ENCODE measurements at places on chromosomes 16 and 17.

DNA sequence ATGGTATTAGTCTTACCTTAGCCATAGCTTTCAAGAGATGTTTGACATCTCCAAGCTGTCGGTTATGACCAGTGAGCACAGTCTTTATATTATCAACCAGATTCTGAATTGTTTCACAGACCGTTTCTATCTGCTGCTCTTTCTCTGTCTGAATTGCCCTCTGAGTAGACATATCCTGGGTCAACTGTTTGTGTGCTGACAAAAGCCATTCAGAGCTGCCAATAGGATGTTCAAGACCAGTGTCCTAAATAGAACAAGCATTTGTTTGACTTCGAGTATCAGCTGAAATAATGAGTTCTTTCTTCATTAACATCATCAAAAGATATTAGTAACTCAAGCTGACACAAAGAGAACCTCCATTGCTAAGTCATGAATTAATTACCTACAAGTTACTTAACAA is 14.9 kb upstream of the ARL6IP1 start:
- DNase-seq: no peak

GRCh38 chr17:21214777-21215541 is 998 bp upstream of the TMEM11 start:
- DNase-seq: no peak

DNA sequence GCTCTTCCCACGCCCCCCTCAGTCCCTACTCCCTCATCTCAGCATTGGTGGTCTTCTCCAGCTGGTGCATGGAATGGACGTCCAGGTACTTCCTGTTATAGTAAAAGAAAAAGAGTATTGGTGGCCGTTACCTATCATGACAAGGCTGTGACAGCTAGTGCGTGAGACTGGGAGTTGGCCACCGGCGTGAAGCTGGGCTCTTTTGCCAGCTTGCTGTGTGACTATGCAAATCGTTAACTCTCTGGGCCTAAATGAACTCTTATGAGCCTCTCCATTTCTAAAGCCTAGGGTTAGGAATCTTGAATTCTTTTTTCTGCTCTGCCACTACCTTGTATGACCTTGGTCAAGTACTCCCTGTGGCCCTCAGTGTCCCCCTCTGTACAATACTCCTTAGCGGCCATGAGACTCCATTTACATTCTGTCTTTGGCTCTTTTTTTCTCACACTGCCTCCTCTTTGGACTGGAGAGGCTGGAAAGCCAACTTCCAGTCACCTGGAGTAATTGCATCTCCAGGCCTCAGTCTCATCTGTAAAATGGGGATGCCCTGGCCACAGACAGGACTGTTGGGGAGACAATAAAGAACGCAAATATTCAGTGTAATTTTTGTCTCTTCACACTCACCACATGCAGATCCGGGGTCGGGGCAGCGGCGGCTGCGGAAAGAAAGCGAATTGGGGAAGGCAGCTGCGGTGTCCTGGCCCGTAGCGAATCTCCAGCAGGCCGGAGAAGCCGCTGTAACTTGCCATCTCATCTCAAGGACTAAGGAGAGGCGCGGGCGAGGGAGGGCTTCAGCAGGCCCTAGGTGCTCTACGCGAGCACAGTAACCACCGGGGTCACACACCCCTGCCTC is 1.1 kb downstream of the CFAP119 start:
- DNase-seq: no peak

DNA sequence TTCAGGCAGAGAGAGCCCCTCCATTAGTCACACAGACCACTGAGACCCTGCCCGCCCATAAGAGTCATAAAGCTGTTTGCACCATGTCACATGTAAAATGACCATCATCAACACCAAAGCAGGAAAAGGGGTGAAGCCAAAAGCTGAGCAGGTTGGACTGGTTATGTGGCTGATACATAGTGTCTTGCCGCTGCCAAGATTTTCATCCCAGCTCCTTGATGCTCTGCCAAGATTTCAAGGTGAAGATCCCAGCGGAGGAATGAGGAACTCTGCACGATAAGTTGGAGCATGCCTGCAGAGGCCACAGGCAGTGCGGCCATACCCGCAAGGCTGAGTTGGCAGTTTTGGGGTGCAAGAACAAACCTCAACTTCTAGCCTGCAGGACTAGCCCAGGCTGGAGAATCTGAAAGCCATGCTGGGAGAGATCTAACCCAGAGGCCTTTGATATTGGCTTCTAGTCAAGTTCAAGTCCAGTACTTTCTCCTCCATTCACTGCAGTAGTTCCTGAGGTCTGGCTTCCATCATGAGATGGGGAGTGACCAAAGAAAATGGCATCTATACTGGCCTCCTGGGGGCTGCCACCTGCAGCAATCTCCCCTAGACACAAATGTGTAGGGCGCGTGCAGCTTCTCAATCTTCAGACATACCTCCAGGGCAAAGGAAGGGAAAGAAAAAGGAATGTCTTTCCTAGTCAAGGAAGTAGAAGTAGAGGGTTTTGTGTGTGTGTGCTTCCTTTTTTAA is 79.7 kb upstream of the NOL11 start:
- DNase-seq: no peak

DNA sequence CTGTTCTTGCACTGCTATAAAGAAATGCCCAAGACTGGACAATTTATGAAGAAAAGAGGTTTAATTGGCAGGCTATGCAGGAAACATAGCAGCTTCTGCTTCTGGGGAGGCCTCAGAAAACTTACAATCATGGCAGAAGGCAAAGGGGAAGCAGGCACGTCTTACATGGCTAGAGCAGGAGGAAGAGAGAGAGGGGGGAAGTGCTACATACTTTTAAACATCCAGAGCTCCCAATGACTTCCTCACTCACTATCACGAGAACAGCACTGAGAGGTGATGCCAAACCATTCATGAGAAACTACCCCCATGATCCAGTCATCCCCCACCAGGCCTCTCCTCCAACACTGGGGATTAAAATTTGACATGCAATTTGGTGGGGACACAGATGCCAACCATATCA is 13.3 kb downstream of the WFIKKN2 start:
- DNase-seq: no peak

DNA sequence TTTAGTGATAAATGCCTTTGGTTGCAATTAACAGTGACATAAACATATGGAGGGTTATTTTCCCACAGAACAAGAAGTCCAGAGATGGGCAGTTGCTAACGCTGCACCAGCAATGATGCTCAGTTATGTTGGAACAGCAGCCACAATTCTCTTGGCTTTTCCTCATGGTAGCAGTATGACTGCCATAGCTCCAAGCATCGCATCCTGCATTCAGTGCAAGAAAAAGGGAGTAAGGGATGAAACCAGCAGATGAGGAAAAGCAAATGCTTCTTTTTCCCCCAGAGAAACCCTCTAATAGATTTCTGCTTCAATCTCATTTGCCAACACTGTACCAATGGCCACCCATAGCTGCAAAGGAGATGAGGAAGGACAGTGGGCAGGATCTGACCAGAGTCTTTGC is 13.0 kb upstream of the ZCCHC14 start:
- DNase-seq: no peak

DNA sequence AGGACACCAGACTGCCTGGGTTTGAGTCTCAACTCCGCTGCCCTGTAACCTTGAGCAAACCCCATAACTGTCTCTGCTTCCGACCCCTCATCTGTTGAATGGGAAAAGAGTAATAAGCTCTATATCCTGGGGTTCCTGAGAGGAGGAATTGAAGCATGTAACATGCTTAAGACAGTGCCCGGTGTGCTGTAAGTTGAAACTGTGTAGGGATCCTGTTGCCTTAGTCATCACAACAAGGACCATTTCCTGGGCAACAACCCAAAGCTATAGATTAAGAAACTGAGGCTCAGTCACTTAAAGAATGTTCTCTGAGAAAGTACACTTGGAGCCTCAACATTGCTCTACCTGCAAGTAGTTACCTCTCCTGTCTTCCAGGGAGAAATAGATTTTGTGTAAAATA is 23.0 kb downstream of the CDH13 start:
- DNase-seq: no peak

GRCh38 chr16:48822431-48822830 is 212.5 kb upstream of the N4BP1 start:
- no peak for DNase-seq

GRCh38 chr16:16019488-16019887 is 70.1 kb downstream of the ABCC1 start:
- no peak for DNase-seq

GRCh38 chr16:3983081-3983520 is 102.6 kb upstream of the CREBBP start:
- peak; percentile 4 for DNase-seq

DNA sequence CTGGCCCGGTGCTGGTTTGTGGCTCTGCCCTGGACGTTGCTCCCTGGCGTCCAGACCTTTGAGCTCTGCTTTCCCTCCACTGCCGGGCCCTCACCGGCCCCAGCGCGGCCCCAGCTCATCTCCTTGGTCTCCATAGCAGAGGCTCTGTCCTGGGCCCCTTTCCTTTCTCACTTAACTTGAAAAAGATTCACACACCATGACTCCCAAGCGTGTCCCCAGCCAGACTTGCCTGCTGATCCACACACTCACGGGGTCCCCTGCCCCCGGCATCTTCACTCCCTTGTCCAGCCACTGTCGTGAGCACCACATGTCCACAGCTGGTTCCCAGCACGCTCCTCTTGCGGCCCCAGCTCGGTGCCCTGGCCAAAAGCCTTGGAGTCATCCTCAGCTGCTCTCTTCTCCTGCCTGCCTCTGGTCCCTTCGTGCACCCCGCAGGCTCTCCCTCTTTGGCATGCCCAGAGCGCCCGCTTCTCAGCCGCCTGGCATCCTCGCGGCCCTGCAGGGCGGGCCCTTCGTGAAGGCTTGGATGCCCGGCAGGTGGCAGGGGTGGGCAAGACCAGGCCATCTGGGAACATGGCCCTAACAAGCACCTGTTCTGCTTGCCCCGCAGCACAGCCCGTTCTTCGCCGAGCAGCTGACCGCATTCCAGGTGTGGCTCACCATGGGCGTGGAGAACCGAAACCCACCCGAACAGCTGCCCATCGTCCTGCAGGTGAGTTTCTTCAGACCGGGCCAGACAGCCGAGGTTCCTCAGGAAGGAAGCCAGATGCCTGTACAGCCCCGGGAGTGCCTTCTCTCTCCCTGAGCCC is 145.6 kb upstream of the CHMP6 start:
- DNase-seq: no peak

GRCh38 chr17:32904891-32905290 is 23.1 kb upstream of the TMEM98 start:
- DNase-seq: no peak

- DNase-seq: no peak
Observed at GRCh38 chr17:64008830-64009229, 10.7 kb downstream of the PRR29 start.

All from stimulated activated CD8-positive, alpha-beta memory T cell treated with anti-CD3 and anti-CD28 coated beads, Interleukin-7, amount 100 ng/mL, for 1 hour (primary cell).